Ovary (tissue), 10 donors: ENCODE measurements at places on chromosomes 1 and 21.

- no peak for DNase-seq
These were observed 33.5 kb downstream of the SLC1A7 start for GRCh38 chr1:53108646-53109580.

DNA sequence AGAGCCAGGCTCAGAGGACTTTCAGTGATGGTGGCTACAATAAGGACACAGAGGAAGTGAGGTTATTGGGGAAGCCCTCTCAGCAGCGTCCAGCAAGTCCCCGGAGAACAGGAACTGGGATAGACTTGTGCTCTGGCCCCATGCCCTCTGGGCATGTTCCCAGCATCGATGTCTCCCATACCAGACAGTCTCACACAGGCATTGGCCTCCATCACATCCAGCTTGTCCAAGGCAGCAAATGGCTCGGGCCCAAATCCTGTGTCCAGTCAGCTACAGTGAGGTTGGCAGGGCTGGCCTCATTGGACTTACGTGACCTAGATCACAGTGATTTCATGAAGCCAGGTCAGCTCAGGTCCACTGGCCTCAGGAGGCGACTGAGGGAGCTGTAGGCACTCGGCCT, 19.6 kb upstream of the TMEM54 start:
- DNase-seq, result no peak

DNA sequence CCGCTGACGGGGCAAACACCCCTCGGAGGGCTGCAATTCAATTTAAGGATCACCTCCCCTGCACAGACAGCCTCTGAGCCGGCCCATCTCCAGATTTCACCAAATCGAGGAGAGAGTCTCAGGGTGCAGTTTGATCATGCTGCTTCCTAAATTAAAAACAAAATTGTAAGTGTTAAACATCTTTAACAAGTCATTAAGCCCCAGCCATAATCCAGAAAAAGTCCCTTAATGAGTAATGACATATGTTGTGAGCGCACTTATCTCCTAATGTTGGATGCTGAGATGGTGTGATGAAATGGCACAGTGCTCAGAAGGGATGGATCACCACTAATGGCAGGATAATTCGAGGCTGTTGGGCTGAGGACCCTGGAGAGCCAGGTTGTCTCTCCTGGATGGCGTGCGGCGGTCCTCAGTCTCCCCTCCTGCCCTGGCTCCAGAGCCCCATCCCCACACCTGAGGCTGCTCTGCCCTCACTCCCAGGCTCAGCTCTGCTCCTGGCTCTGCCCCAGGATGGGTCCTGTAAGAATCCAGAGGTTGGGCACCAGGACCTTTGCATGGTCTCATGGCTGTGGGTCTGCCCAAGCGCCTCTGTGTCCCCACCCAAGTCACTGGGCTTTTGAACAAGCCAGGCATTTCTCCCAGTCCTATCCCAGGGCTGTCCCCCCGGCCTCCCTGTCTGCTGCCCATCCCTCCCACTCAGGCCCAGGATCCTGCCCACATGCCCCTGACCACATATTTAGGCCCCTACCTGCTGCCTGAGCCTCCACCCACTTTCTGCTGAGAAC, 224.4 kb upstream of the POU3F1 start:
- DNase-seq, result no peak

- DNase-seq, result no peak
These were observed 561.1 kb upstream of the ZRANB2 start for GRCh38 chr1:71641903-71642302.

- DNase-seq, result no peak
These were observed 381.1 kb upstream of the KAZN start for GRCh38 chr1:14217384-14217783.

DNA sequence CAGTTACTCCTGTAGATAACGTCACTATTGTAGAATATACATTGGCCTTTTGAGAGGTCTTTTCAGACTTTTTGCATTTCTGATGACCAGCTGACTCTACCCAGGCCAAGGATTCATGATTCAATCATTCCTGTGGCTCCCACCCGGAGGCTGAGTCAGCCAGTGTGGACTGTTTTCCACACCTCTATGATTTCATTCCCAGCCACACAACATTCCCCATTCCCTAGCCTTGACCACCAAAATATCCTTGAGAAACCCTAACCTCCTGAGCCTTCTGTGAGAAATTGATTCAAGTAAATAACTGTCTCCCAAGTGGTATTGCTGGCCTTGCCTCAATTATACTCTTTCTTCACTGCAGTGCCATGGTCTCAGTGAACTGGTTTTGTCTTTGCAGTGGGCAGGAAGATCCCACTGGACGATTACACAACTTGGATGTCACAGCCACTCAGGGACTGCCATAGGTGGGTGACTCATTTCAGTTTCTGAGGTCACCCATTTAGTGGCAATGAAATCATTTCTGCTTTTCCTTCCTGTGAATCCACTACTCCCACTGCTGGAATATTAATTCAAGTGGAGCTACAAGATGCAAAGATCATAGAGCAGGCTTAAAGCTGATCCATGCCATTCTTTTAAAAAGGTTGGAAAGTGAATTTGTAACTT, 518.6 kb upstream of the ZP4 start:
- DNase-seq, result no peak

GRCh38 chr1:25979210-25979609, 18.7 kb downstream of the PAFAH2 start:
- DNase-seq, result no peak

DNA sequence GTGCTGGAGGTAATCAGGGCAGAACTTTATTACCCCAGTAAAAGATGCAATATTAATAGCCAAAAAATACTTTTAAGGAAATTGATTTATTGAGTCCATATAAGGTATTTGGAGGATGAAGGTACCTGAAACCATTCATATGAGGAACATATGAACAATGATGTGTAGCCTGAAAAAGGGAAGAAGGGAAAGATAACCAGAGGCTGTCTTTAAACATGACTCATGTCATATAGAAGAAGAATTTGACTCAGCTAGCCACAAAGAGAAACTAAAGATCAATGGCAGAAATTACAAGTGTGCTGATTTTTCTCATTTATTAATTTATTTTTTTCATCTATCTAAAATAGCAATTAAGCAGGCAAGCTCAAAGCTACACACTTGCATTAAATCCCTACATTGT, 136.2 kb upstream of the DUSP10 start:
- no peak for DNase-seq

- no peak for DNase-seq
These were observed 19.6 kb upstream of the ERO1B start for GRCh38 chr1:236301080-236301957.

DNA sequence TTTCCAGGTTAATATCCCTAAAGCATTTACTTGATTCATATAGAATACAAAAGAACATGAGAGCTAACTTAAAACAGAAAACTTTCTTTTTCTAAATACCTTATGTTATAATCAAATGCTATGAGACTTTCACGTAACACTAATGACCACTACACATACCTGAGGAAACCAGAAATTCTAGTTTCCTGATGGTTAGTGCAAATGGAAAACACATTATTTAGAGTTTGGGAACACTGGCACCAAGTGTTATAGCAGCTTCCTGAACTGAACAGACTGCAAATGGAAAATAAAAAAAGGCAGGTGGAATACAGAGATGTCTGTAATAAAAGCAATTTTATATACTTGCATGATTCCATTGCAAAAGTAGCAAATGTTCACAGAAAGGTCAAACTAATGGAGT, 15.5 kb downstream of the PAXBP1 start:
- DNase-seq, result no peak

DNA sequence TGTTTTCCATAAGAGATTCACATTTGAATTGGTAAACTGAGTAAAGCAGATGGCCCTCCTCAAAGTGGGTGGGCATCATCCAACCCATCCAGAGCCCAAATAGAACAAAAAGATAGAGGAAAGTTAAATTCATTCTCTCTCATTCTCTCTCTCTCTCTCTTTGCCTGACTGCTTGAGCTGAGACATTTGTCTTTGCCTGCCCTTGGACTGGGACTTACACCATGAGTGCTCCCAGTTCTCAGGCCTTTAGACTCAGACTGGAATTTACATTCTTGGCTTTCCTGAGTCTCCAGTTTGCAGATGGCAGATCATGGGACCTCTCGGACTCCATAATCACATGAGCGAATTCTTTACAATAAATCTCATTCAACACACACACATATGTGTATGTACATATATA, 69.6 kb downstream of the RGS13 start:
- no peak for DNase-seq

DNA sequence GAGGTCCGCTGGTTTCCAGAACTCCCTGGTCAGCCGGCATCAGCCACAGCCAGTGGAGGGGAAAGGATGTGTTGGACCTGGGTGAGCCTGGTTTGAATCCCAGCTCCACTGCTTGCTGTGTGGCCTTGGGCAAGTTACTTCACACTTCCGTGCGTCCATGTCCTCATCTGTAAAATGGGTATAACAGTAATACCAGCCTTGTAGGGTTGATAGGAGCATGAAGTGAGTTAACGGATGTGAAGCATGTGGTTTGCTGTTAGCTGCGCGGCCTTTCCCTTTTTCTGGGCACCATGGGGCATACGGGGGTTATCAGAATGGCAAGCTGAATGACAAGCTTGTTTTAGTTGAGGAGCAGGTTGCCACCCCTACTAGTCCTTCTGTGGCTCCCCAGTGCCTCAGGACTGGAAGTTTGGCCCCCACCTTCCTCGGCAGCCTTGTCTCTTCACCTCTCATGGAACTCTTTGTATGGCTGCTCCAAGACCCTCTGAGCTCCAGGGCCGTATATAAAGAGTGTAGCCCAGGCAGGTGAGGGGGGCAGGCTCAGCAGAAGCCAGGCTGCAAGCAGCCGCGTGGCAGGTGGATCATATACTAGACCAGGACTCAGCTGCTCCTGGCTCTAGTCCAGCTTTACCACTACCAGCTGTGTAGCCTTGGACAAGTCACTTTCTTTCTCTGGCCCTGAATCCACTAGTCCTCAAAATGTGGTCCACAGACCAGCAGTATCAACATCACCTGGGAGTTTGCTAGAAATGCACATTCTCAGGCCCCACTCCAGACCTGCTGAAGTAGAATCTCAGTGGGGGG, 95.4 kb downstream of the LACTBL1 start:
- no peak for DNase-seq

- no peak for DNase-seq
These were observed 19.2 kb downstream of the NFIA start for GRCh38 chr1:61101536-61101935.

GRCh38 chr21:14947613-14948160, 117.1 kb downstream of the NRIP1 start:
- DNase-seq, result no peak

- no peak for DNase-seq
These were observed 15.3 kb upstream of the RNF187 start for GRCh38 chr1:228471762-228472398.

- no peak for DNase-seq
These were observed 36.5 kb upstream of the SRRM1 start for GRCh38 chr1:24606621-24607020.

- peak; percentile 12 for DNase-seq
These were observed 17.2 kb downstream of the HENMT1 start for GRCh38 chr1:108643492-108644335.

- no peak for DNase-seq
These were observed 116.9 kb upstream of the RAB4A start for GRCh38 chr1:229153955-229154548.

- no peak for DNase-seq
These were observed 31.7 kb downstream of the ECE1 start for GRCh38 chr1:21258331-21259134.

- peak; percentile 24 for DNase-seq
These were observed 64.0 kb upstream of the DIP2A start for GRCh38 chr21:46394595-46395104.

- no peak for DNase-seq
These were observed 156.8 kb downstream of the LEPR start for GRCh38 chr1:65577278-65577677.

- no peak for DNase-seq
These were observed 68.9 kb downstream of the NMNAT2 start for GRCh38 chr1:183349201-183349711.

DNA sequence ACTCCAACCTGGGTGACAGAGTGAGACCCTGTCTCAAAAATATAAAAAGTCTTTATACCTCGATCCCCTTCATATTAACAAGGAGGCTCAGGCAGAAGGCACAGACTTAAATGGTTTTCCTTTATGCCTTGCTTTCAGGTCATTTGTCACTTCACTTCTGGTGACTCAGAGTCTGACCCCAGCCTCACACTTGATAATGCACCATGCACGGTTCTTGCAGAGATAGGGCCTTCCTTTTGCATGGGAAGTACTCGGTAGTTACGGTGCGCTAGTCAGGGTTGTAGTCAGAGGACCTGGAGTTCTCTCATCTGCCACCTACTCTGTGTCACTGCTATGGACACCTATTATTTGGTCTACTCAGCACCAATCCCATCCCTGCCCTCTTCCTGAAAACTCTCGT, 43.6 kb upstream of the BMP8B start:
- no peak for DNase-seq

GRCh38 chr1:115144176-115144575, 54.9 kb upstream of the TSPAN2 start:
- DNase-seq, result no peak

GRCh38 chr1:228377664-228378089, 29.0 kb downstream of the TRIM11 start:
- DNase-seq, result no peak

DNA sequence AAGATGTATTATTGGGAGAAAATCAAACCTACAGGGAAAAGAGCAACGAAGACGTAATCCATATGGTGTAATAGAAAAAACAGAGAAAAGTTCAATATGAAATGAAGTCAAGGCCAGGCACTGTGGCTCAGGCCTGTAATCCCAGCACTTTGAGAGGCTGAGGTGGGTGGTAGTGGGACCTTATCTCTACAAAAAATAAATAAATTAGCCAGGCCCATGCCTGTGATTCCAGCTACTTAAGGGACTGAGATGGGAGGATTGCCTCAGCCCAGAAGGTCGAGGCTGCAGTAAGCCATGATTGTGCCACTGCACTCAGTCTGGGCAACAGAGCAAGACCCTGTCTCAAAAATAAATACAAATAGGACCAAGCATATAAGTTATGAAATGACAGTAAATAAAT, 11.4 kb downstream of the DESI2 start:
- DNase-seq, result no peak

DNA sequence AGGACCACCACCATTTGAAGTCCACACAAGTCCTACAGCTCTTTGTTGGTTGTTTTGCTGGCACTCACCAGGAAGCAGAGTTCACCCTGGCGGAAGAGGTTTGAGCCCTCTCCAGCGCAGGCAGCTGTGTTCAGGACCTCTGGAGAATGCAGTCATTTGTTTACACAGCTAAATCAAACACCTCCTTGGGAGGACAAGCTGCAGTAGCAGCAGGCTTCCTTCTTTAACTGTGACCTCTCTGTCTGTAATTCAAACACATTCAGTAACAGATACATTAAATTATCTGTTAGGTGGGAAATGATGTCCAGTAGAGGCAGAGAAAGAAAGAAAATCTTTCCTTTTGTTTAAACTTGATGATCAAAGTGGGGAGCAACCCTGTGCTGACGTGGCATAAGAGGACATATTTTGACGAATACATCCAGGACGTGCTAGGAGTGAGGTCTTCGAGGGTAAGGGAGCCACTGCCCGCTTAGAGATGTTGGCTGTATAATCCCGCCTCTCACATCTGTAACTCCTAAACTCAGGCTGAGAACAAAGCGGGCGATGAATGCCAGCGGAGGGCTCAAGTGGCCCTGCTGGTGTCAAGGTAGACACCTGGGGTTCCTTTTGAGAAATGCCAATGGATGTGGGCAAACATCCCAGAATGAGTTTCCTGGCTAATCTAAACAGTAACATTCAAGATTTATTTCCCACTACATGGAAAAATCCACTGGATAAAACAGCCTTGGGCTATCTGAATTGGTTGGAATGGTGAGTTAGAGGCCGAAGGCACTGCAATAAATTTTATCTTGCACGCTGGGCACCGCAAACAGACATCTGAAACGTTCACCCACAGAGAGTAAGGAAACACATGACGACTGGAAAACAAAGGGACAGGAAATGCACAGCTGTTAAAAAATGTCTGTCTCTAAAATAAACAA, 51.7 kb downstream of the ABCA4 start:
- DNase-seq, result no peak
